ENCODE measurements at places on chromosomes 7 and 10.

DNA sequence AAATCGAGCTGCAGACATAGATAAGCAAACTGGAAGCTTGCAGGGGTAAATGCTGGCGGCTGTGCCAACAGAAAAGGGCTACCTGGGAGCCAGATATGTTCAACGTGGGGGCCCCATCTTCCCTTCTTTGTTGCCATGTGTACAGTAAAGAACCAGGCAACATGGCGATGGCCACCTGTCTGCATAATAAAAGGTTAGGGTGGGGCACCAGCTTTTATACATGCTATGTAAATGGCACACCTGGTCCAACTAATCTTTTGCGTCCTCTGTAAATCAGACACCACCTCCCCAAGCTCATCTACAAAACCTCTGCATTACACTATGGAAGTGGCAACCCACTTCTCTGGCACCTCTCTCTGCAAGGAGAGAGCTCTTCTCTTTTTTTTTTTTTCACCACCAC lies 13.9 kb downstream of the BUD31 start:
- no peak for DNase-seq

DNA sequence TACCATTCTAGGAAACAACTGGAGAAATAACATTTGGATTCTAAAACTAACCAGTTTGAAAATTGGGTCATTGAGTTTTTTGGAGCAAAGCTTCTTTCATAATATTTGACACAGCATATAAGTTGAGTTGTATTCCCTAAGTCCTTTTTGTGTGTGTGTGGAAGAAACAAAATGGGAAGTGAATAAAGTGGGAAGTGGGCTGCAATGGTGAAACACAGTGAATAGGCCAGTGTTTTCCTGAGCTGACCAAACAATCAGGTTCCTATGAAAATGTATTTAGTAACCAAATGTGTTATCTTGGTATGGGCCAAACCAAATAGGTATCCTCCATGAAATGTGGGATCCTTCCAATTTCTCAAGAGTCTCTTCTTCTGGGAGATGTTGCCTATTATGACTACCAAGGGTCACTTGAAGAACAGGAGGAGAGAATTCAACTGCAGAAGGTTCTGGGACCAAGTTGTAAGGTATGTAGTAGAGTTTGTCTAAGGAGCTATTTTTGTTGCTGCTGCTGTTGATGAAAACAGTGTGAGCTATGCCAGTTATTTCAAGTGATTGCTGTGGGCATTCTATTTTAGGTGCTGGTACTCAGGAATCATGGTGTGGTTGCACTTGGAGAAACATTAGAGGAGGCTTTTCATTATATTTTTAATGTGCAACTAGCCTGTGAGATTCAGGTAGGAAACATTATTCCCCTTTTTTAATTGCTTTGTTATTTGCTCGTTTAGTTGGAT lies 88.3 kb upstream of the MXI1 start:
- no peak for DNase-seq

DNA sequence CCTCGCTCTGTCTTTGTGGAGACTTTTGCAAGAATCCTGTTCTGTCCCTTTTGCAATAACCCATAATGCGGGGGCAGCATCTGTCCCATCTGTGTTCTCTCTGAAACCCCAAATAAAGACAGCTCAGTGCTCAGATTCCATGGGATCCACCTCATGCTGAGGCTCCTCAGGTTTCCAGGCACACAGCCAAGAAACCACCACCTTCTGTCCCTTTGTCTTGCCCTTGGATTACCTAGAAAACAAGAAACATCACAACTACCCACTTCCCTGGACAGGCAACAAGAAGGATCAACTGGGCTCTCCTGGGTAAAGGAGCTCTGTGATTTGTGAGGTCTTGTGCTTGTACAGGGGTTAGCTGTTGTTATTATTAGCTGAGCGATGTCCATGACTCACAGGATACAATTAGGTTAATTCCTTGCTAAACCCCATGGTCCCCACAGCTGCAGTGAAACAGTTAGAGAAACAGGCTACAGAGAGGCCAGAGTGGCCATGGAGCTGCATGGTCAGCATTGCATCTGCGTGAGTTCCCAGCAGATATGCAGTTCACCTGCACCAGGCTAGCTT lies 50.2 kb downstream of the CXCL12 start:
- peak; percentile 45 for DNase-seq

- DNase-seq: no peak
These were observed 695.5 kb upstream of the SEMA3D start for GRCh38 chr7:85882335-85882734.

DNA sequence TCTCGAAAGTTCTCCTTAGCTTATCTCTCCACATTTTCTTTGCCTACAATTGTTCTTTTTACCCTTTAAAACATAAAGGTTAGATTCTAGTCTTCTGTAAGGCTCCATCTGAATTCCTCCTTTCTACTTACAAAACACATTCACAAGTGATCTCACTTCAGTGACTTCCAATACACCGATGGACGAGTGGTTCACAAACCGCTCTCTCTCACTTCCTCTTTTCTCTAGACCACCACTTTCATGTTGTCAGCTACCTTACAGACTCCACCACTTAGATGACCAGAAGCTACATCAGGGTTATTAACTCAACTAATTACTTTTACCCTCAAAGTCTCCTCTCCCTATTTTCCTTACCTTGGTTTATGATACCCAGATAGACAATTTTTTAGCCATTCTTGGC lies 11.8 kb downstream of the MET start:
- no peak for DNase-seq

GRCh38 chr7:96218664-96219243 lies 103.1 kb downstream of the SLC25A13 start:
- DNase-seq: no peak

DNA sequence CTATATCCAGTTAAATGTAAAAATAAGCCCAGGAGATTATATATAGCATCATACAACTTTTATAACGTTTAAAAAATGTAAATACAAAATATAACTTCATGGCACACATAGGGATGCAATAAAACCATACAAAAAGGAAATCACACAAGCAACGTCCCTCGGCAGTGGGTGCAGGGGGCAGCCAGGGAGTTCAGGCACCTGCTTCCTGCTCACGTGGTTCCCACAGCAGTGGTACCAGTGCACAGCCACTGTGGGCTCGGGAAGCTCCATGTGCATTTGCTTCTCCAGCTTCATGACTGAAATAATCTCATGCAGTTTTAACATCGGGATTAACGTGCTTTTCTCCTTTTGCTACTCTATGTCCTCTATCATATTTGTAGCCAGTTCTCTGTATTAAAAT lies 255.5 kb upstream of the CXCL12 start:
- DNase-seq: no peak

DNA sequence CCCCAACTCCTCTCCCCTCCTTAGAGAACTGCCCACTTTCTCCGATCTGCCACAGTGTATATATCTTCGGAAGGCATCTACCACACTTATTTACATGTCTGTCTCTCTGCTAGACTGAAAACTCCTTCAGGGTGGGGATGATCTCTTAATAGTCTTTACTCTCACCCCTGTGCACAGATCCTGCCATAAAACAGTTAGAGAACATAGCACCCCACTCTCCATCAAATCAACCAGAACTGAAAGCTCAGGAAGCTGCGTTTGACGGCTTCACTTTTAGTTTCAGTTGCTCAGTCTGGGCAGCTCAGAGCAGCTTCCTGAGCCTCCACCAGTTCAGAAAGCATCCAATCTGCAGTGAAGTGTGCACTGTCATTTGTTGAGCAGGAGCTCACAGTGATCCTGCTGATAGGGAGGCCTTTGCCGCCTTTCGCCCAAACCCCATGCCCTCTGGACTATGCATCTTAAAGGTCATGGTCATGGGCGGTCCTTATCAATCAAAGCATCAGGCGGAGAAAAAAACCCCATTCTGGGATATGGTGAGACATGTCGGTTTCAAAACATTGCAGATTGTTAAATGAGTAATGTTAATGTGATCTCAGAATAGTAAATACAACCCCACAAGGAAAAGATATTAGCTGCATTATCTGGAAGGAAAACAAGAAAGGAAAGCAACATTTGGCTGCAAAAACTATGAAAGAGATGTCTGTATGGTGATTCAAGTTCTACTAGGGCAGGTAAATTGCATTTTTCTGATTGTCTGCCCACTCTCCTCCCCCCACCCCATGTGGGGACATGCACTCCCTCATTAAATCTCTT lies 167.1 kb upstream of the ADO start:
- DNase-seq: peak; percentile 22

- DNase-seq: peak; percentile 79
These were observed 1.5 kb upstream of the C10orf95 start for GRCh38 chr10:102452672-102453340.

- DNase-seq: no peak
These were observed 30.3 kb upstream of the HERPUD2 start for GRCh38 chr7:35725280-35725680.

- no peak for DNase-seq
These were observed 179.9 kb downstream of the DIP2C start for GRCh38 chr10:509361-510102.

DNA sequence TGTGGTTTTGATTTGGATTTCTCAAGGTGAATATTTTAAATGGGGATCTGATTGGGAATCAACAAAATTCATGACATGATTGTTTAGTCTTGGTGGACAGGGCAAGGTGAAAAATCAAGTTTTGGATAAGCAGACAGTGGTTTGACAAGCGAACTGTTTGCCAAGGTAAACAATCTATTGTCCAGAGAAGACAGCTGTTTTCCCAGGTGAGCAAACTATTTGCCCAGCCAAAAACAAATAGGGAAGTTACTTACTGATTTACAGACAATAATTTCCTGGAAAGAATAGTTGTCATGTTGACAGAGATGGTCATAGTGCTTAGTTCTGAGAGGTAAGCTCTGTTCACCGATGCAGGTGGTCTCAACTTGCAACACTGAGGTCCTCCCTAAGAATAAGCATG lies 94.0 kb upstream of the STEAP1B start:
- no peak for DNase-seq

Data from H4 (cell line).